ENCODE measurements at places on chromosomes 2 and 18.

DNA sequence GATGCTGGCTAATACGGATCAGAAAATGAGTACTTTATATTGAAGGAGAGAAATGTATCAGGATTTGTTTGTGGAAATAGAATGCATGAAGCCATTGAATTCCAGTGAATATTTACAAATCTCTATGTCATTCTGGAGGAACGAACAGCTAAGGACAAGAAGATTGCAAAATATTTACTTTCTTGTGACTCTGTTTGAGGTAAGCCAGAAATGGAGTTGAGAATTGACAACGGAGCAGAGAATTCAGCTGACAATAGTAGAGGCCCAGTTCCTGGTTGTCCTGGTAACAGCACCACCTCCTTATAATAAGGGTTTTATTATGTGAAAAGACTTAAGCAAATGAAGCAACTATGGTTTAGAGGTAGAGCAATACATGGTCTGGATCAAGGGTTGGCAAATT, 349.2 kb downstream of the ADCYAP1 start:
- DNase-seq: no peak

- DNase-seq: no peak
Observed at GRCh38 chr18:64713284-64713683, 564.4 kb upstream of the LINC00305 start.

DNA sequence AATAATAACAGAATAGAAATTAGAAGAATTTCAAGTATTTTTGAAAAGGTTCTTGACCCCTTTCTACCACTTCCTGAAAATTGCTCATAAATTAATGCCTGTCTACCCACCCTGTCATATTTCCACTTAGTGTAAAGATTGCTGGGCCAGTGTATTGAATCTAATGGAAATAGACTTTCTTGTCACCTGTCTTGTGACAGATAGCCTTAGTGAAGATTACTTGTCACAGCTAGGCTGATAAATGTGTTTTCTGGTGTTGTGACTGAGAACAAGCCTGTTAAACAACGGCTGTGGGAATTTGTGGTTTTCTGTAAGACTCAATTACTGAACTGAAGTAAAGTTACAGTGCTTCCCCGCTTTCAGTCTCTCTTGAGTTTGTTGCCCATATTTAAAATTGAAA, 37.0 kb downstream of the PIK3C3 start:
- no peak for DNase-seq

DNA sequence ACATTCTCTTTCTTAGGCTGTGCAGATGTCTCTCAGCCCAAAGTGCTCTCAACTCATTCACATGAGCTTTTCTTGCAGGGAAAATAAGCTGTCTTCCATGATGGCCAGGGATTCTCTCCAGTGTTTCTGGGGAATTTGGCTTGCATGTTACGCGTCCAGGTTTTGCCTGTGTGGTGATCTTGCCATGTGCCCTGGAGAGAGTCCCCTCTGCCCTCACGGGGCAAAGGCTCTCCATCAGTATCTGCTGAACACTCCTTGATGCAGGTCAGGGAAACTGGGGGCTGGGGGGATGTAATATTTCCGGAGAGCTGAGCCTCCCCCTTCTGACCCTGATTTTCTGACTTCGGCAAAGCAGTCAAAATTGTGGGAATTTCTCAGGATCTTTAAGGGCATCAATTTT, 87.6 kb downstream of the ACKR3 start:
- DNase-seq: no peak

DNA sequence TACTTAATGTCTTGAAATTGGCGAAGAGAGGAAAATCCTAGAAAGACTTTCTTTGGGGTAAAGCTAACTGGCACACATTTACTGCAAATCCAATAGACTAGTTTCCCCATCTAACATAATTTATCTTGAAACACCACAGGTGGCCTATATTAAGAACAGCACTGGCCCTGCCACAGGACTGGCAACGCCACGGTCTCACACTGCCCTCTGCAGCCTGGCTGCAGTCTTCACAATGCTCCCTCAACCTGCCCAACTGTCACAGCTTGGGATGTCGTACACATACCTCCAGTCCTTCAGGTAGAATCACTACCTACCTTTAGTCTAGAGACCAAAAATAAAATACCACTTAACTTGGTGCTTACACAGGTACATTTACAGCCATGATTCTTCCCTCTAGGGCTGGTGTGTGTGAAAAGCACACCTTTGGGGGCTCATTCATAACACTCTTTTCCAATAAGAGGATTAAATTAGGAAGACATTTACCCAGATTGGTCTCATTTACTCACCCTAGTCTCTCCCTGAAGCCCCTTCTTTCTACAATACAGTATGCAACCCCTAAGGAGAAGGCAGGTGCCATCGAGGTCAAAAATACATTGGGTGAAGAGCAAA, 222.2 kb downstream of the C1D start:
- DNase-seq: peak; percentile 90

- DNase-seq: no peak
Observed at GRCh38 chr2:112174383-112174782, 36.2 kb downstream of the FBLN7 start.

- DNase-seq: peak; percentile 65
Observed at GRCh38 chr18:36635414-36636096, 193.2 kb downstream of the TPGS2 start.

DNA sequence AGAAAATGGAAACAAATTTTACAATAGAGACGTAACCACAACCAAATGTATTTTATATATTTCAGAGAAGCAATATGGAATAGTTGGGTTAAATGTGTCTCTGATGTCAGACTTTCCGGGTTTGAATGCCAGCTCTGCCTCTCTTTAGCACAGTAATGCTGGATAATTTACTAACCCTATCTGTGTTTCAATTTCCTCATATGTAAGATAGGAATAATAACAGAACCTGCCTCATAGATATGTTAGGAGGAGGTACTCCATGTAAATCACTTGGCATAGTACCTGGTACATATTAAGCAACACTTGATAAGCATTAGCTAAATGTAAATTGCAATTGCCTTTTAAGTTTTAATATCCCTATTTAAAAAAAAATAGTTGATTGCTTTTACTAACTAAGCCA, 231.3 kb upstream of the ZC3H15 start:
- DNase-seq: no peak

DNA sequence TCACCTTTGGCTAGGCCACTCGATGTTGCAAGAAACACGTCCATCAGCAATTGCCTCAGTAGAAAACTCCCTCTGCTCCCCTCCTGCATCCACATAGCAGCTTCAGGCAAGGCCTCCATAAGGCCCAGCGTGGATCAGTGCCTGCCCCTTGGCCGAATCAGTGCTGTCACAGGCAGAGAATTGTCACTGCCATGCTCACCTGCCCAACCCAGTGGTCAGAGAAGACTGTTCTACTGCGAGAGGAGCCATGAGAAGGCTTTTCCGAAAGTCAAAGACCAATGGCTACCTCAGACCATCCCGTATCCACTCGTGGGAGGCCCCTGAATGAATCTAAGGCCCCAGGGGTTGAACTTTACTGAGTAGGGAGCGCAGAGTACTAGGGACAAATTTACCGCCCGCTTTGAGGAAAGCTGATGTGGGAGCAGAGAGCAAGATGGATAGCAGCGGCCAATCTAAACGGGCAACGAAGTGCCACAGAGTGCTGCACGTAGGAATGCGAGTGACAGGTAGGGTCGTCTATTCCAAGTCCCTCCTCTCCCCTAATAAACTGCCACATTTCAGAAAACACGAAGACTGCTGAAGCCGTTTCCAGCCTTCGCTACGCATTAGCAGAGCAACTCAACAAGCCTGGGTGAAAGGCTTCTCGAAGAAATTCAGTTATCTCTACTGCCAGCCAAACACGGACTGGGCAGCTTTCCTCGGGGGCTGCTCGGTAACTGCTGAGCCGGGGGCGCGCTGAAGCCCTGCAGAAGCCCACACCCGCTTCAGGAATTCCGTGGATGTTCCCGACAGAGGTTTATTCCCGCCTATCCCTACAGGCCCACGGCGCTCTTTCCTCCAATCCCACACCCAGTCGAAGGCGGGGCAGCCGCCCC, 968 bp upstream of the RALBP1 start:
- peak; percentile 59 for DNase-seq

DNA sequence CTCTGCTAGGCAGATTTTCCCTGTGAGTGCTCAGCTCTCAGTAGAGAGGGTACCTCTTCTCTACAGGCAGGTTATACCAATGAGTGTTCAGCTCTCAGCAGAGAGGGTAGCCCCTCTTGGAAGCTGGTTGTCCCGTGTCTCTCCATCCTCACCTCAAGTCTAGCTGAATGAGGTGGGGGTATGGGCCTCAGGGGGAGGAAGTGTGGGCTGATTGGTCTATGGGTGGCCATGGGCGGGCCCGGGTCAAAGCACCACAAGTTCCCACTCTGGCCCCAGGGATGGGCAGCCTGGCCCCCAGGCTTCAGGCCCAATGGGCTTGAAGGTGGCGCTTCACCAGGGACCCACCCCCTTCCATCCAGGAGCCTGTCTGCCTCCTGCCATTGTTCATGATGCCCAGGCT, 17.0 kb upstream of the MBD2 start:
- DNase-seq: no peak

DNA sequence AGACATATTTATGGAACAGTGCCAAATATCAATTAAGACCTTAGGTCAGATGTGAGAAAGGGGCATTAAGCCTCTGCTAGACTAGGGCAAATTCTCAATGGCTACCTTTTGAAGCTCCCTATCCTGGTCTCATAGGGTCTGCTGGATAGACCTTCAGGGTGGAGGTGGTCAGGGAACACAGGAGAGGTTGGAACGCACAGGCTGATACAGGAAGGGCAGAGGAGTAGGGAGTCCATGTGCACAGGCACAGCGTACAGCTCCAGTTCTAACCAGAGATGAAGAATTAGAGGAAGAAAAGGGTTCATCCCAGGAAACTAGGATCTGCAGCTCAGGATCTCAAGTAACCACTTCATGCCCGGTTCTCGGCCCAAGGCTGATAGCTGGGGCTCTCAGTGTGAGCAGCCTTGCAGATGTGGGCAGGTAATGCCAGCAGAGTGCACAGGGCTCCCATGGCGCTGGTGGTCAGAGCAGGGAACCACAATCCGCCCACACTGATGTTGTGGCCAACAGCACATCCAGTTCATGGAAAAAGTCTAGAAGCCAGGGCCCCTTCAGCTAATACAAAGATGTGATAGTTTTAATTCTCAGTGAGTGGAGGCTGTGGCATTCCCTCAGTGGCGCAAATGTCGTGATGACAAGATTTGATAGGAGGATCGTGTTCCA, 3.4 kb upstream of the EVA1A start:
- DNase-seq: no peak

- DNase-seq: no peak
Observed at GRCh38 chr2:194323740-194324139, 1333.3 kb upstream of the SLC39A10 start.

- DNase-seq: peak; percentile 30
Observed at GRCh38 chr2:235935773-235936172, 232.4 kb downstream of the GBX2 start.

DNA sequence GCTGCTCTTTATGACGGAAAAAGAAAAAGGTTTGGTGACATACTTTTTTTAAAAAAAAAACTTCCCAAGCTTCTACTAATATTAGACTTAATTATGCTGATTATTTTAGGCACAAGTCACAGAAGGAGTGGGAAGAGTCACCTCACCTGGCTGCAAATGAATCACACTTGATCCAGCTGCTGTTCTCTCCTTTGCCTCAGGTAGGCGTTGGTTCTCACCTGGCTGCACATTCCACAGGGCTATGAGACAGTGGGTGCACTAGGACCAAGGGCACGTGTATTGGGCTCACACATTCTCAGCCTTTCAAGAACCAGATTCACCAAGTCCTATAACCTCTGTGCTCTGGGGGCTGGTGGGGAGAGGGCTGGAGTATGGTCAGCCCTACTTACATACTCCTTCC, 93.3 kb downstream of the TGFA start:
- peak; percentile 80 for DNase-seq

- peak; percentile 63 for DNase-seq
Observed at GRCh38 chr2:157853211-157853610, 22.9 kb downstream of the ACVR1 start.

DNA sequence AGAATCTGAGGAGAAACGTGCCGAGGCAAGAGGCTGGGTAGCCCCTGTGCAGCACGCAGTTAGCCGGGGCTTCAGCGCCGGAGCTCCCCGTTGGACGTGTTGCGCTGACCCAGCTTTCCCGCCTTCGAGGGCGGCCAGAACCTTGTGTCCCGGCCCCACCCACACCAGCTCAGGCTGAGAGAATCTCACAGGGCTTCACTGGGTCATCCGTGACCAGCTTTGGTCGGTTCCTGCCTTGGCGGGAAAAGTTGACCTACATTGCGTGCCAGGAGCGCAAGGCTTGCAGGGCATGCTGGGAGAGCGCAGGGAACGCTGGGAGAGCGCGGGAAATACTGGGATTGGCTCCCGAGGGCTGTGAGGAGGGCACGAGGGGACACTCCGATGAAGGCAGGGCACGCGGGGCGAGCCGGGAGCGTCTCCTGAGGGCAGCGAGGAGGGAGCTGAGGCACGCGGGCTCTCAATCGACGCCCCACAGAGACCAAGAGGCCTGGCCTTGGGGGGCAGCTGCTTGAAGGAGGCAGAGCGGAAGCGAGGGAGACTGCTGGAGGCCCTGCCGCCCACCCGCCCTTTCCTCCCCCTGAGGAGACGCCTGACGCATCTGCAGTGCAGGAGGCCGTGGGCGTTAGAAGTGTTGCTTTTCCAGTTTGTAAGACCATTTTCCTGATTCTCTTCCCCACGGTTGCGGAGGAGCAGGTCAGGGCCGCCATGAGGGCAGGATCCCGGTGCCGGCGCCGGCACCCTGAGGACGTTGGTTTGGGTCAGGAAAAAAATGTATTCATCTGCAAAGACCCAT, at the start of gene C18orf63:
Gene C18orf63, plus strand, starts transcription at position 376 of the 793 bp plus-strand sequence. CDS start 2,027 bp downstream, outside the sequence.
- no peak for DNase-seq

DNA sequence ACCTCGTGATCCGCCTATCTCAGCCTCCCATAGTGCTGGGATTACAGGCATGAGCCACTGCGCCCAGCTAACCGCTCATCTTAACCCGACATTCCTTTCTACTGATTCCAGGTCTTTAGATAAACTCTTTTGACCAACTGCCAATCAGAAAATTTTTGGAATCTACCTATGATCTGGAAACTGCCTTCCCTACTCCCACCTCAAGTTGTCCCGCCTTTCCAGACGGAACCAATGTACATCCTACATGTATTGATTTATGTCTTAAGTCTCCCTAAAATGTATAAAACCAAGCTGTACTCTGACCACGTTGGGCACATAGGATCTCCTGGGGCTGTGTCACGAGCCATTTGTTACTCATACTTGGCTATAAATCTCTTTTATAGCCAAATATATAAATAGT, 3.2 kb upstream of the NEU2 start:
- DNase-seq: no peak

GRCh38 chr2:232876978-232877441, 6.9 kb downstream of the SNORC start:
- no peak for DNase-seq

Measured in endodermal cell (in vitro differentiated cells).